ENCODE measurements at places on chromosomes 12 and 14. TPM values are rescaled to one million over a fixed set of nuclear protein-coding genes. Genes with fewer than 3 reads are reported as not detected.

Gene FGF23
- polyA plus RNA-seq: not detected

Gene YBX3
- 12.2 TPM for polyA plus RNA-seq

Gene DIO3
- polyA plus RNA-seq: not detected

Gene AQP2
- polyA plus RNA-seq: not detected

Gene BCL2L14
- not detected for polyA plus RNA-seq

Gene FAIM2
- 6.3 TPM for polyA plus RNA-seq

Gene TAS2R9
- not detected for polyA plus RNA-seq

Gene NOS1
- polyA plus RNA-seq: 0.02 TPM

Gene FAM90A1
- polyA plus RNA-seq: not detected

Gene MYF6
- not detected for polyA plus RNA-seq

Gene CLEC4C
- not detected for polyA plus RNA-seq

Gene ZNF891
- 0.33 TPM for polyA plus RNA-seq

Gene POLE2
- 8.1 TPM for polyA plus RNA-seq

Gene PLEKHH1
- polyA plus RNA-seq: 1.6 TPM

Gene HPD
- 1.9 TPM for polyA plus RNA-seq

Gene SERPINA10
- not detected for polyA plus RNA-seq

Gene TMEM117
- polyA plus RNA-seq: 1.0 TPM

Gene CELA1
- not detected for polyA plus RNA-seq

Gene CLEC7A
- not detected for polyA plus RNA-seq

Gene CACNA1C
- polyA plus RNA-seq: 1.6 TPM

All from SK-N-SH (cell line).